Bronchial smooth muscle cell (primary cell): ENCODE measurements at places on chromosomes 13 and 19. TPM values are rescaled to one million over a fixed set of nuclear protein-coding genes. Genes with fewer than 3 reads are reported as not detected.

The ZNF610 gene
- total RNA-seq: 3.8 and 3.9 TPM in 2 replicates

The FGF22 gene
- 0.16 TPM in 1 of 2 replicates, not detected in the other for total RNA-seq

The ZSCAN4 gene
- total RNA-seq: not detected in 2 replicates

The ZIC5 gene
- total RNA-seq: under 0.01 TPM in 1 of 2 replicates, not detected in the other

The ANGPTL8 gene
- total RNA-seq: not detected in 2 replicates

The ZMYM5 gene
- total RNA-seq: 10.1 and 14.8 TPM in 2 replicates
